ENCODE measurements at places on chromosomes 11 and 22. TPM values are rescaled to one million over a fixed set of nuclear protein-coding genes. Genes with fewer than 3 reads are reported as not detected.

The CENPM gene
- polyA plus RNA-seq, result 18.9 TPM

The SLC22A25 gene
- not detected for polyA plus RNA-seq

The VPS26B gene
- 27.4 TPM for polyA plus RNA-seq

The SLC43A3 gene
- polyA plus RNA-seq, result 33.3 TPM

The IGF2 gene
- 0.18 TPM for polyA plus RNA-seq

The LRRC75B gene
- 10.6 TPM for polyA plus RNA-seq

The PLXNB2 gene
- polyA plus RNA-seq, result 123 TPM

The SCUBE2 gene
- polyA plus RNA-seq, result 1.3 TPM

The MTA2 gene
- polyA plus RNA-seq, result 26.3 TPM

The TRPM5 gene
- polyA plus RNA-seq, result not detected

The PKNOX2 gene
- 0.08 TPM for polyA plus RNA-seq

The EI24 gene
- 140 TPM for polyA plus RNA-seq

The CARD16 gene
- not detected for polyA plus RNA-seq

The YPEL1 gene
- 1.1 TPM for polyA plus RNA-seq

The ABCG4 gene
- 0.14 TPM for polyA plus RNA-seq
